ENCODE measurements at places on chromosomes 2 and 18. TPM values are rescaled to one million over a fixed set of nuclear protein-coding genes. Genes with fewer than 3 reads are reported as not detected.

The ABCB11 gene
- not detected for total RNA-seq

The CNDP1 gene
- total RNA-seq: not detected

The FBLN7 gene
- total RNA-seq: 0.95 TPM

The HNMT gene
- 309 TPM for total RNA-seq

The ASB1 gene
- 48.6 TPM for total RNA-seq

The YES1 gene
- 70.8 TPM for total RNA-seq

The RIT2 gene
- total RNA-seq: not detected

The TMEM247 gene
- total RNA-seq: not detected

The KCNJ3 gene
- total RNA-seq: not detected

The FZD7 gene
- 0.13 TPM for total RNA-seq

The TGFA gene
- total RNA-seq: 15.3 TPM

The IGFBP2 gene
- 0.45 TPM for total RNA-seq

The MYO7B gene
- total RNA-seq: not detected

The TBC1D8 gene
- 45.1 TPM for total RNA-seq

The AMER3 gene
- total RNA-seq: not detected

The ABCG5 gene
- 5.8 TPM for total RNA-seq

The LRRC30 gene
- not detected for total RNA-seq

The TET3 gene
- 6.8 TPM for total RNA-seq

The CCDC88A gene
- total RNA-seq: 84.1 TPM

The STRN gene
- 28.4 TPM for total RNA-seq

All from HepG2 (cell line).